ENCODE measurements at places on chromosomes 2 and 18.

DNA sequence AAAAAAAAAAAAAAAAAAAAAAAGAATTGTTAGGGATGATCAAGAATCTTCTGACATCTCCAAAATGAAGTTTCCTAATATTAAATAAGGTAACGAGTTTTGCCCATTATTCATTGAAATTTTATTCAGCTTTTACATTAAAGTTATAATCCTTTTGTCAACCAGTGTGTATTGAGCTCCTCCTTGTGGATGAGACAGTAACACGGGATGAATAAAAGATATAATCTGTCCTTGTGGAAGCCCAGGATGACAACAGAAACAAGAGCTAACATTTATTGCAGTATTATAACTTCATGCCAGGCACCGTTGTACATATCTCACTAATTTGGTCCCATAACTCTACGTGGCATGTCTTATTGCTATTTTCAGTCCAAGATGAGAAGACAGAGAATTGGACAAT is 33.4 kb upstream of the SERPINB7 start:
- no peak for DNase-seq

DNA sequence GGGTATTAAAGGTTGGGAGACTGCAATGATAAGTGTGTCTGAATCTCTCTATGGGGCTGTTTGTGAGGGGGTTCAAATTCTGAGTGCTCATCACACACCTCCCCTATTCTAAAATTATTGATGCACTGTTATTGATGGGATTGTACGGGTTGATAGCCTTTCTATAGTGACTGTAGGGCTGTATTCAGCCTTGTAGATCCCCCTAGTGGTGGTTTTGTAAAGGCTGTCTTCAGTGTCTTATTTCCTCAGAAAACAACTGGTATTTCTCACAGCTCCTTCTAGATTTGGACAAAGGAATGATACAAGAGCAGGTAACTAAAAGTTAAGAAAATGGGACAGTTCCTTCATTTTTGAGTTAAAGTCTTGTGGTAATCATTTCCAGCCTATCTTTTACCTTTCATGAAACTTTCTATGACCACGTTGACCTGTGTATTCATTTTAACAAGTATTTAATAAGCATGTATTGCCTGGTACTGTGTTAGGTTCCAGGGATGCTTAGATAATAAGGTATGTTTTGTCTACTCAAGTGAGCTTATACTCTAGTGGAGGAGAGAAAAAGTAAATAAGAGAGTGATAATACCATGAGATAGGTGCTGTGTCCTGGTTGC is 21.2 kb downstream of the SMAD4 start:
- no peak for DNase-seq

DNA sequence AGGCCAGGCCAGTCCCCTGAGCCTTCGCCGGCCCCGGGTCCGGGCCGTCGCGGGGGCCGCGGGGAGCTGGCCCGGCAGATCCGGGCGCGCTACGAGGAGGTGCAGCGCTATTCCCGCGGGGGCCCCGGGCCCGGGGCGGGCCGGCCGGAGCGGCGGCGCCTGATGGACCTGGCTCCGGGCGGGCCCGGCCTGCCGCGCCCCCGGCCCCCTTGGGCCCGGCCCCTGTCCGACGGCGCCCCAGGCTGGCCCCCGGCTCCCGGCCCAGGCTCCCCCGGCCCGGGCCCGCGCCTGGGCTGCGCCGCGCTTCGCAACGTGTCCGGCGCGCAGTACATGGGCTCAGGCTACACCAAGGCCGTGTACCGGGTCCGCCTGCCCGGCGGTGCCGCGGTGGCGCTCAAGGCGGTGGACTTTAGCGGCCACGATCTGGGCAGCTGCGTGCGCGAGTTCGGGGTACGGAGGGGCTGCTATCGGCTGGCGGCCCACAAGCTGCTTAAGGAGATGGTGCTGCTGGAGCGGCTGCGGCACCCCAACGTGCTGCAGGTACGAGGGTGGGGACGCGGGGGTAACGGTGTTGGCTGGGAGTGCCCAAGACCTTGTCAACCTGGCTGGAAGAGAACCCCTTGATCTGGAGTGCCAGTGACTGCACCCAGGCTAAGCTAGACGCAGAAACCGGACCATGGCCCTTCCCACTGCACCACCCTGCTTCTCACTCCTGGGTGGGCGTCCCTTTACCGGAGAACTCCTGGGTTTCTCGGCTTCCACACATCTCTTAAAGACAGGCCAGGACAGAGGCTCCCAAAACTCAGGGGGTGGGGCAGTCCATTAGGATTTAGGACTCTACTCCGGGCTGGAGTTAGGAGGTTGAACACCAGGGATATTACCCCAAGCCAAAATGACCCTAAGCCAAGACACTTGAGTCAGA is 739 bp downstream of the PKDCC start:
- no peak for DNase-seq

DNA sequence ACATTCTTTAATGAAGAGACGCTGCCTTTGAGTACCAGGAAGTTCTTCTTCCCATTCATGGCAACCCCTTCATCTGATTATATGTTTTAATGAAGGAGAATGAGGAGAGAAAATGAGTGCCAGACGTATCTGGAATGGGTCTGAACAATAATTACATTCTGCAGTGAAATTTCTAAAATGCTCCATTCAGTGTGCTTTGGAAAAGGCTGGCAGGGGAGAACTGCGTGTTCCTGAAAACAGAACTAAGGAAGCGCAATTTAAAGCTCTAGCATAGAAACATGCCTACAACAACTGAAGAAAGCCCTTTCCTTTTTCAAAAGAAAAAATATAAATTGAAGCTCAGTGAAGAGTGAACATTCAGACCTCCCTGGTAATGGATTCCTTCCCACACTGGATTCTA is 58.8 kb downstream of the BOD1L2 start:
- DNase-seq: no peak

- no peak for DNase-seq
Observed at GRCh38 chr18:27114842-27115241, 70.3 kb downstream of the CHST9 start.

DNA sequence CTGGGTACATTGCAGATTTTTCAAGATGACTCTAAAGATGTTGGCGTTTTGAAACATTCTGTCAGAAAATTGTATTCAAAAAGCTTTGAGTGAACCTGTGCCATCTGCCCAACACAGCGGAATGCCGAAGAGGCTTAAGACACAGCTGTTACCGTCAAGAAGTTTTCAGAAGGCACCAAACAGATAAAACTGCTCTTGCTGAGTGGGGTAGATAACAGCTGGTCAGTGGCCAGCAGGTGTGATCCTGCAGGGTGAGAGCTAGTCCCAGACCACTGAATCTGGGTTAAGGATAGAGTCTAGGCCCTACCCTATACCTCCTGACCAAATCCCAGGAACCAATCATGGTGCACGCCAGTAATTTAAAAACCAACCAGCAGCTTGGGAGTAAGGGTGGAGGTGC is 60.5 kb upstream of the B3GNT7 start:
- no peak for DNase-seq

GRCh38 chr2:34601561-34601960 is 1002.5 kb upstream of the FAM98A start:
- no peak for DNase-seq

All from activated naive CD4-positive, alpha-beta T cell (primary cell).